ENCODE measurements at places on chromosomes 12 and 14. TPM values are rescaled to one million over a fixed set of nuclear protein-coding genes. Genes with fewer than 3 reads are reported as not detected.
A peak's percentile ranks its signal among the peaks of the same experiment; 100 is the strongest.

DNA sequence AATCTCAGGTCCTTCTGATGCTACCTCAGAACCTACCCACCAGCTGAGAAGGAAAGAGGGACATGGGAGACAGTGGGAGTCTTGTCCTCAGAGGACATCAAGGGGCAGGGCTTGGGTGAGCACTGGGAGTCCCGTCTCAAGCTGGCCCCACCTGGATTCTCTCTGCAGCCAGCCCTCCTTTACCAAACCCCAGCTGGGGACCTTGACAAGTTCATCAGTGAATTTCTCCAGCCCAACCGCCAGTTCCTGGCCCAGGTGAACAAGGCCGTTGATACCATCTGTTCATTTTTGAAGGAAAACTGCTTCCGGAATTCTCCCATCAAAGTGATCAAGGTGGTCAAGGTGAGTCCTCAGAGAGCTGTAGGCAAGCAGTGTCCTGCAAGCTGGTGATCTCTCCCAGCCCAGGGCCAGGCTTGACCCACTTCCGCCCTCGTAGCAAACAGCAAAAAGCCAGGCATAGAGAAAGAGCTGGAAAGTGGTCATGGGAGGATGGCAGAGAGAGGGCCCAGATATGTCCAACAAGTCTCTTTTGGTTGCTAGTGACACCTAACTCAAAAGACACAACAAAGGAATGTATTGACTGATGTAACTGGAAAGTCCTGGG, 14.2 kb upstream of the OAS2 start:
- DNase-seq, result no peak

DNA sequence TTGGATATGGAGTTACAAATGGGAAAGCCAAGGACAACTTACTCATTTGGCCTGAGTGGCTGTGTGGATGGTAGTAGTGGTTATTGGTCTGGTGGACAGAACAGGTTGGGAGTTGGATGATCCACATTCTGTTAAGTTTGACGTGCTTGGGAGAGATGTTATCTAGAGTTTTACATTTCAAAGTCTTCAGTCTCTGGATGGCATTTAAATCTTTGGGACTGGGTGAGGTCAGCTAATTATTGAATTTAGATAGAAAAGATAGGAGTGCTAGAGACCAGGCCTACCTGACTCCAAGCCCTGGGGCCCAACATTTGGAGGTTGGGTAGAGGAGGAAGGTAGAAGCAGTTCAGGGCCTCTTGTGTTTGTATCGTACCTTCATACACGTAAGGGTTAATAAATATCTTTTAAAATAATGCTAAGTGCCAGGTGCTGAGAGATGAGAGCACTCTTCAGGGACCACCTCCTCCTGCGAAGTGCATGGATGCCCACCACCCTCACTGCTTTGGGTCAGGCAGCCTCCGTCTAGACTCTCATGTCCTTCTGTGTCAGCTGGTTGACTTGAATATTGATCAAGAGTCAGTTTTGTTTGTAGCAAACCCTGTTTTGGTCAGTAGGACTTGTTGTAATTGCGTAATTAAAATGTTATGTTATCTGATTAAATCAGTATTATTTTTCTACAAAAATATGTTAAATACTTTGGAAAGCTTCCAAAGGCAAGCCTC, 460.4 kb upstream of the RGS6 start:
- no peak for DNase-seq

GRCh38 chr12:122942637-122943036, 23.6 kb downstream of the ABCB9 start:
- no peak for DNase-seq

DNA sequence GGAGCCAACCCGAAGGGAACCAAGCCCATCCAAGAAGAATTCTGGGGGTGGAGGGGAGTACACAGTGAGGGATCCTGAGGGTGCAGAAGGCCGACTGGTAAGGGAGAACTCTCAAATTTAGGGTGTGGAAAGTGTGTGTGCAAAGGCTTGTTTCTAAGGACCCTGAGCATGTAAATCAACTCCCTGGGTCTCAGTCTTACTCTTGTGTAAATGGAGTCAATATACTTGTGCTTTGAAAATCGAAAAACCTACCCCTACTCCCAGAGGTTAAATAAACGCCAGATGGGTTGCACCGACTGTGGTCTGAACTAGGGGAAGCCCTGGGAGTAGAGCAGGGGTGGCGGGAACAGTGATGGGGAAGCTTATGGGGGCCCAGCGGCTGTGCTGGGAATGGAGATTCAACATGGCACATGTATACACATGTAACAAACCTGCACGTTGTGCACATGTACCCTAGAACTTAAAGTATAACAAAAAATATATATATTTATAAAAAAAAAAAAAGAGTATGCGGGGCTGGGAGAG, 6.0 kb downstream of the B4GALNT1 start:
- no peak for DNase-seq

DNA sequence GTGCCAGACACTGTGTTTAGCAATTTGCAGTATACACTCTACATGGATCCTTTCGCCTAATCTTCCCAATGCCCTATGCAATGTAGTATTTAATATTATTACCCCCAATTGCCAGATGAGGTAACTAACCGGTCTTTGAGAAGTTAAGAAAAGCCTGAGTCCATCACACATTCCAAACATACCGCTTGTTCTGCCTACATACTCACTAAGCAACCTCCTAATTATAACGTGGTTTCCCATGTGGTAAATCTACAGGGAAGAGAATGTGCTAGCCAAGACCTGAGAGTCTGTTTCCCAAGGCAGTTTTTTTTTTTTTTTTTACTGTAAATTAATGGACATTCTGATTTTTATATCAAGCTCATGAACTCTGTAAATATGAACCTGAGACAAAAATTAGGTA, 37.2 kb downstream of the ATP2B1 start:
- DNase-seq, result no peak

DNA sequence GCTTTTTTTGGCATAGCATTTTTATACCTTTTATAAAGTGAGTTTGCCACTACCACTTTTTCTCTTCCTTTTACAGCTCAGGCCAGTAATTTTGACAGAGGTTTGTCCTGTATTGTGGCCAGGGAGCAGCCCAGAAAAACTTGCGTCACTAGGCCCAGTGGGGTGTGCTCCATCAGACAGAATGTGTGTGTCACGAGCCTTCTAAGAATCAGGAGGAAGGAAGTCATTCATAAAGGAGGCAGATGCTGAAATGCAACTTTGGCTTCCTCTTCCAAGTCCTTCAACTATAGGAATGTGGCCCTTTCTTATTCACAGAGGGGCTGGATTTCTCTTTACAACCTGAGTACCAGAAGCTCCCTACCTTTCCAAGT, 10.1 kb upstream of the RAB35 start:
- DNase-seq, result no peak

GRCh38 chr12:28704477-28705169, 444.5 kb upstream of the FAR2 start:
- no peak for DNase-seq

- no peak for DNase-seq
Measured at GRCh38 chr14:23345987-23346692, 6.5 kb downstream of the SLC22A17 start.

DNA sequence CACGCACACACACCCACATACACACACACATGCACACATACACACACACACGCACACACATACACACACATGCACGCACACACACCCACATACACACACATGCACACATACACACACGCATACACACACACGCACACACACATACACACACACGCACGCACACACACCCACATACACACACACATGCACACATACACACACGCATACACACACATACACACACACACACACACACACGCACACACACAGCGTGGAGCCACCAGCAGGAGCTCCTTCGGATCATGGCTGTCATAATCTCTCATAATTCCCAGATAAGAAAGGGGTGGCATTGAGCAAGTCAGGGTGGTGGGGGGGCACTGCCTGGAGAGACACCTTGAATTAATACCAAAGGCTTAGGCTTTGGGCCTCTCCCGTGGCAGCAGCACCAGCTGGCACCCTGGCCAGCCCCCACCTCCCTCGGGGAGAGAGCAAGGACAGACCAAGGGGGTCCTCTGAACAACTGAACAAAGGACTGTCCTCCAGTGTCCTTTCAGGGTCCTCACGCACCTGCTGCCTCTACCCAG, 21.9 kb downstream of the ANO2 start:
- no peak for DNase-seq

DNA sequence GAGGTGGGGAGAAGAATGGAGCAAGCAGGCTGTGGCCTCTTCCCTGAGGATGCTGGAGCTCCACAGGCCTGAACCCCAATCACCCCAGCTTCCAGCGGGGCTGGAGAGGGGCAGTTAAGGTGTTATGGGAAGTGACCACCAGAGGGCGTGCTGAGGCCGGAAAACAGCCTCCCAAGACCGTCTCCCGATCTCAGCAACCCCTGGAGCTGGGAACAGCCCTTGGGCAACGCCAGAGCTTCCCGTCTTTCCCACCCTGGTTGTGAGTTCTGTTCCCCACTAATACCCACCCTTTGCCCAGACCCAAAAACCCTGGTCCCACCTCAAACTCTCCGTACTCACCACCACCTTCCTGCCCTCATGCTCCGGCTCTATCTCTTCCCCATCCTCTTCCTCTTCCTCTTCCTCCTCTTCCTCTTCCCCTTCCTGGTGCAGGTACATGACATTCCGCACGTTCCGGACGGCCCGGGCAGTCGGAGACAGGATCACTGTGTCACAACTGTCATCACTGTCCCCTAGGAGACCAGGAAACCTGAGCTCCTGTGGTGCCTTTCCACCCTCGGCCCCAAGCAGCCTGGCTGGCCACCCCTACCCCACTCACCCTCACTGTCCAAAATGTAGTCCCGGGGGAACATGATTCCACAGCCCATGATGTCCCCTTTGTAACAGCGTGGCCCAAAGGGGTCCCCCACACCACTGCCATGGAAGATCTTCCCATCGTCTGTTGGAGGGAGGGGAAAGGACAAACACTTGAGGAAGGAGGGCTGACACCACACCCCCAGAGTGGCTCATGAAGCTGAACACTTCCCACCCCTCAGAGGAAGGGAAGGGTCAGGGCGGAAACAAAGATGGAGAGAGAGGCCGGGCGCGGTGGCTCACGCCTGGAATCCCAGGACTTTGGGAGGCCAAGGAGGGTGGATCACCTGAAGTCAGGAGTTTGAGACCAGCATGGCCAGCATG, 12.9 kb downstream of the SPRYD3 start:
- peak; percentile 63 for DNase-seq

DNA sequence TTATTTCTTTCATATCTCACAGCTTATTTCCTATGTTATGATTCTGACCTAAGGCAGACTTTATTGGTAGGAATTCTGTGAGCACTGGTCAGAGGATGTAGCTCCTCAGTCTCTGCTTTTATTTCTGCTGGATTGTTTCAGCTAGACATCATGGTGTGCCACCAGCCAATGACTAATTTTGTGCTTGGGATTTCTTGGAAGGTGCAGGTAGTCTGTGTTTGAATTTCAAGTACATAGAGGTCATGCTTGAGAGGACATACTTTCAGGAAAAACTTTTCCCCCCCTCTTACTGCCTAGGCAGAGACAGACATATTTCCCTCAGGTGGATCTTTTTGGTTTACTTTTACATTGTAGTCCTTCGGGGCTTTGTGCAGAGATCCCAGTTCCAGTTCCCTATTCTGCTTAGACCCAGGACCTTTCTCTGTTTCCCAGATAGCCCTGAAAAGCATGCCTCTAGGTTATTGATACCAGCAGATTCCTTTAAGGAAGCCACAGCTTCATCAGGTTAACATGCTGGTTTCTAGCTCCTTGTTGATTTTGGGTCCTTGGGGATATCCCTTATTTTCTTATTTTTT, 28.6 kb downstream of the BRMS1L start:
- DNase-seq, result peak; percentile 16

GRCh38 chr12:114679942-114680341, 4.0 kb downstream of the TBX3 start:
- no peak for DNase-seq

DNA sequence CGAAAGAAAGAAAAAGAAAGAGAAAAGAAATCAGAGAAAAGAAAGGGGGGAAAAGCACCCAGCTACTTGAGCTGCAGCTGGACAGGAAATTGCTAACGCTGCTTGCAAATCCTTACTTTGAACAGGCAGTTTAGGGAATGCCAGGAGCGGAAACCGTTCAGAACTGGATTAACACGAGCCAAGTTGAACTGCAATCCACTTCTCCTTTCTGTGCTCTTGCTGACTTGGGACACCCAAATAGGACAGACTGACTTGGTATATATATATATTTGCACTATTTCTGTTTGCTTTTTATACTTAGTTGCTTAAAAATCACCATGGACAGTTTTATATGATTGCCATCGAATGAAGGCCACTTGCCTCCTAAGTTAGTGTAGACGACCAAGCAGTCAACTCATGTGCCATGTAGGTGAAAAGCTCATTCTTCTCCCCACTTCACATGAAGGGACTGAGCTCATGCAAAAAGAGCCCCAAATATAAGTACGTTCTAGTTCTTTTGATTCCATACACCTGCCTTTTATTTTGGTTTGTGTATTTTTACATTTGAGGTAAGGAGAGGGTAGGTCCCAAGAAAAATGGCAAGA, 5.5 kb downstream of the DUSP6 start:
- no peak for DNase-seq

GRCh38 chr14:42869681-42870080, 1263.0 kb downstream of the LRFN5 start:
- no peak for DNase-seq

DNA sequence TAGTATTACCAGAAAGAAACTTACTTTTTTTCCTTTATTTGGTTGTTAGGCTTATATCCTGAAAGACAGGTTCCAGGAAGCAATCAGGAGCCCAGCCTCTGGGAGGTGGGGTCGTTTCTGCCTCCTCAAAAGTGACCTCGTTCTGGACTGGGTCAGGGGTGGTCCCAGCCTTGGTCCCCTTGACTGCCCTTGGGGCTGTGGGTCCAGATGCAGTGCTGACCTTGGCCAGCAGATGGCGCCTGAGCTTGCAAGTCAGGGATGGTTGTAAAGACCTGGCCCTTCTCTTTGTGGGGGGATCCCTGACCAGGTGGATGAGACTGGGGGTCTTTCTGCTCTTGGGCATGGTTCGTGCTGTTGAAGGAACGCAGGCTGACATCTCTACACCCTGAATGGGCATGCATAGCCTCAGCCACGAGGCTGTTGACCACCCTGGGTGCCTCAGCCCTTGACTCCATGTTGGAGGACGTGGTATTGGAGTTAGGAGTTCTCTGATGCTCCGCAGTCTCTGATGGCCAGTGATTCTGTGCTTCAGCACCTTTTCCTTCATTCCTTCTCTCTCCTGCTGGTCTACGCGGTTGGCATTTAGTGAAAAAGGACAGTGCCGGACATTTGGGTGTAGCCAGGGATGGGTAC, 62.4 kb downstream of the ADCK1 start:
- DNase-seq, result peak; percentile 70

DNA sequence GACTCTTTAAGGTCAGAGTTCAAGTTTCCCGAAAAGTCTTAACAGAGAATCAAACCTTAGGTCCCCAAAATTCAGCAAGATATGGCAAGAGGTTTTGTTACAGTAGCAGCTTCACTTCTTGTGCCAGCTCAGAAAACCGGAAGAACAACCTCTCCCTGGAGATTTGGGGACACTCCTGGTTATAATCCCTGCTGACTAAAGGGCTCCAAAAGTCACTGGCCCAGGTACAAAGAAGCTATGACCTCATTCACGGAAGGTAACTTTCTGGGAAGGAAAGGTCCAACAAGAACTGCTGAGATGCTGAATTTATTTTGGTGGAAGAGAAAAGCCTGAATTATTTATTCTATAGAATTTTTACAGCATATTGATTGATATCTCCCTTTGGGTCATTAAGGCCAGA, 55.6 kb upstream of the DIO2 start:
- DNase-seq, result no peak

Gene MYO1H
- 0.11 TPM for total RNA-seq

Gene CALCOCO1
- 30.9 TPM for total RNA-seq

Gene KRT1
- total RNA-seq, result not detected

Gene FOXG1
- not detected for total RNA-seq

Gene CLEC1B
- not detected for total RNA-seq
